Stimulated activated CD8-positive, alpha-beta memory T cell treated with anti-CD3 and anti-CD28 coated beads, Interleukin-4, amount 100 ng/mL, for 4 hours (primary cell): ENCODE measurements at places on chromosomes 4 and X.

DNA sequence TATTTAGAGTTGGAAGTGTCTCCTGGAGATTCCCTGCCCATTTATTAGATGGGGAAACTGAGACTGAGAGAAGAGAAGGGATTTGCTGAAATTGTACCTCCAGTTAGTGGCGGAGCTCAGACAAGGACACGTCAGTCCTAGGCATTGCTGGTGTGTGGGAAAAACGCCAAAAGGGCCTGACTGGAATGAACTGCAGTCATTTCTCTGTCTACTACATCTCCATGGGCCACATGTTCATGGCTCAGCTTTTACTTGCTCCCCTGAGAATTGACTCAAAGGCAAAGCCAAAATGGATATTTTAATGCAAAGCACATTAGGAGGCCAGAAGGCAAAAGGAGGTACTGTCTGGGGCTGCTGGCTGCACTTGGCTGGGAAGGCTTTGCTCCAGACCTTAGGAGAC is 3.9 kb downstream of the TFDP3 start:
- DNase-seq: no peak

DNA sequence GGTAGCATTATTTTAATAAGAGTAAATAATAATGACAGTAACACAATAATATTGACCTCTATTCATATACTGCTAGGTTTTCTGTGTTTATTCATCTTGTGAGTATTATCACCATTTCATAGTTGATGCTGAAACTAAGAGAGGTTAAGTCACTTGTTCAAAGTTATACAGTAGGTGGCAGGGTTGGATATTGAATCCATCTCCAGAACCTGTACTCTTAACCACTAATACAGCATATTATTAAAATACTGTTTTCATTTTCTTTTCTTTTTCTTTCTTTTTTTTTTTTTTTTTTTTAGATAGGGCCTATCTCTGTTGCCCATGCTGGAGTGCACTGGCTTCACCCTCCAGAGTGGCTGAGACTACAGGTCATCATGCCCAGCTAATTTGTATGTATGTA is 7.1 kb upstream of the ELF2 start:
- no peak for DNase-seq

GRCh38 chr4:84263415-84263814 is 235.7 kb downstream of the NKX6-1 start:
- no peak for DNase-seq

GRCh38 chr4:148164557-148164956 is 277.7 kb downstream of the NR3C2 start:
- no peak for DNase-seq

DNA sequence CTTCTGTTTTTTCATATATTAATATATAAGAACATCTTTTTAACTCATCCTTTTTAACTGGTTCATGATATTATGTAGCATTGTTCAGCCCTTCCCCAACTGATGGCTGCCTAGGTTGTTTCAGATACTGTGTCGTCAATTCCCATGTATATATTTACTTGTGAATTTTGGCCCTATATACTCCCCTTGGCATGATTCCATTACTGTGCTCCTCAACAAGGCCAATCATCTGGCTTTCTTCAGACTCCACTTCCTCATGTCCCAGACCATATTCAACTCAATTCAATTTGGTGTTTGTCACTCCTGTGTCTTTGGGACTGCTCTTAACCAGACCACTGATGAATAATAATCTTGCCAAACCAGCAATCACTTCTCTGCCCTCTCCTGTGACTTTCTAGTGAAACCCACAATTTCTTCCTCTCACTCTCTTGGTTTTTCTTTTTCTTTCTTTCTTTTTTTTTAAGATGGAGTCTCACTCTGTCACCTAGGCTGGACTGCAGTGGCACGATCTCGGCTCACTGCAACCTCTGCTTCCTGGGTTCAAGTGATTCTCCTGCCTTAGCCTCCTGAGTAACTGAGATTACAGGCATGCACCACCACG is 2.7 kb upstream of the WDR45 start:
- no peak for DNase-seq

- no peak for DNase-seq
Observed at GRCh38 chr4:87144356-87144755, 76.1 kb downstream of the KLHL8 start.

DNA sequence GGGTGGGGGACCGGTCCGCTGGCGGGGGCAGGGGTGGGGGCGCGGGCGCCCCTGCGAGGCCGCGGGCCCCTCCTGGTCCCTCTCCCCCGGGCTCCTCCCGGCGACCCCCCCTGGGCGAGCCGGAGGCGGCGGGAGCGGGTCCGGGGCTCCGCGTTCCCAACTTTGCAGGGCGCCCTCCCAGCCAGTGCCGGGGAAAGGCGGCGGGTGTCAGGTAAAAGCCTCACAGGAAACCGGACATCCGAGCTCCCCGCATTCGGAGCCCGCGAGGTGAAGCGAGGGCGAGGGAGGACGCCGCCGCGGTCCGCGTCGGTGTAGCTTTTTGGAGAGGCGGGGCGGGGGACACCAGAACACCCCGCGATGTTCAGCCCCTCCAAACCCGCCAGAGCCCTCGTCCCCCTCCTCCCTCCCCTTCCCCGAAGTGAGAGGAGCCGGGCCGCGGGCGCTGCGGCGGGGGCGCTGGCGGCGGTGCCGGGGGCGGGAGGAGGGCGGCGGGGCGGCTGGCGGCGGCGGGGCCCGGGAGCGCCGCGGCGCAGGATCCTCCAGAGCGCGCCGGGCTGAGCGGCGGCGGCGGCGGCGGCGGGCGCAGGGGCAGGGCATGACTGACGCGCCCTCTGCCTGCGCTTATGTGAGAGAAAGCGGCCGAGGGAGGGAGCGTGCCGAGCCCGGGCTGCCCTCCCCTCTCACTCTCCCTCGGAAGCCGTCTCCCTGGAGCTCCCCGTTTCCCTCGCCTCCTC is at the start of gene VEGFC:
VEGFC (minus strand) TSS at position 597 of the 734 bp plus-strand sequence. CDS start 611 bp downstream, outside the sequence.
- no peak for DNase-seq

- no peak for DNase-seq
Observed at GRCh38 chrX:110584083-110584482, 211.5 kb downstream of the CHRDL1 start.

GRCh38 chr4:134687646-134688628 is 486.3 kb upstream of the PABPC4L start:
- no peak for DNase-seq

- no peak for DNase-seq
Observed at GRCh38 chrX:112896051-112896450, 55.4 kb upstream of the AMOT start.

GRCh38 chr4:120232050-120232449 is 165.4 kb upstream of the MAD2L1 start:
- DNase-seq: no peak

DNA sequence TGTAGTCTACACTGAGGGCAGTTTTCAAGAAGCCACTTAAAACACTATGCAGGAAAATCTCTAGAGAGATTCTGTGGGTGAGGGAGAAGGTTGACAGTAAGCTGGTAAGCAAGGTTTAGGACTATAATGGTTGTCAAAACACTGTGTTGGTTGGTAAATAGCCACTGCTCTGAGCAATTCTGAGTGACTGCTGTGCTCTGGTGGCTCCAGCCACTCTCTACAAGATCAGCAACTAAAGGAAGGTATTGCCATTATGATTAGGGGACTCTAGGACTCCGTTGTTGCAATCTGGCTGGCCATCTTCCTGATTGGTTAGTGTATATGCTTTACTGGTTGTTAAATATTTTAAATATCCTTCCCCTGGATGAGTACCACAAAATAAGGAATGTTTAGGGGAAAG is 5.5 kb upstream of the FAM47E start:
- no peak for DNase-seq

DNA sequence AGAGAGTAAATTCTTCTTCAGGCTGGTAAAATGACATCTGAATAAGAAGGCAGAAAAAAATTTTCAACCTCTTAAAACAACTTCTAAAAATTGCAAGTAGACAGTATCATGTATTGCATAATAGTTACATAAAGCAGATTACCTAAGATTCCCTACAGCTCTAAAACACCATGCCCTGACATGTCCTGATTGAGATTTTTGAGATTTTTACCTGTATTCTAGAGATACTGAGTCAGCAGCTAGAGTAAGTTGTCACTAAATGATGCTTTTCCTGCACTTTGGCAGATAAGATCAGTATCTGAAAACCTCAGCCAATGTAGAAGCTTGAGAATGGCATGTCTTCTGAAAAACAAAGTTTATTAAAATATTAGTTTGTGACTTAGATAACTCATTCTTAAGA is 713.6 kb downstream of the CCSER1 start:
- no peak for DNase-seq

GRCh38 chr4:99361268-99361898 is 8.8 kb upstream of the ADH1C start:
- no peak for DNase-seq

DNA sequence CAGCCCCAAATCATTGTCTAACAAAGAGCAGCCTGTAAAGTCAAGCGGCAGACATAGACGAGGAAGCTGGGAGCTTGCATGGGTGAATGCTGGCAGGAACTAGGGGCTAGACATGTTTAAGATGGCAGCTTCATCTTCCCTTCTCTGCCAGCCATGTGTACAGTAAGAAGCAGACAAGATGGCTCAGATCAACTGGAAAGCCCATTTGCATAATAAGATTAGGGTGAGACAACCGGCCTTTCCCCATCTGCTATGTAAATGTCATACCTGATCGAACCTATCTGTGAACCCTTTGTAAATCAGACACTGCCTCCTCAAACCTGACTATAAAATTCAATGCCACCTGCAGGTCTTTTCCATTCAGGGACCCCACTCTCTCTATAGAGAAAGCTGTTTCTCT is 22.8 kb upstream of the HADH start:
- no peak for DNase-seq

GRCh38 chrX:53190363-53190960 is 34.5 kb downstream of the KDM5C start:
- DNase-seq: no peak

DNA sequence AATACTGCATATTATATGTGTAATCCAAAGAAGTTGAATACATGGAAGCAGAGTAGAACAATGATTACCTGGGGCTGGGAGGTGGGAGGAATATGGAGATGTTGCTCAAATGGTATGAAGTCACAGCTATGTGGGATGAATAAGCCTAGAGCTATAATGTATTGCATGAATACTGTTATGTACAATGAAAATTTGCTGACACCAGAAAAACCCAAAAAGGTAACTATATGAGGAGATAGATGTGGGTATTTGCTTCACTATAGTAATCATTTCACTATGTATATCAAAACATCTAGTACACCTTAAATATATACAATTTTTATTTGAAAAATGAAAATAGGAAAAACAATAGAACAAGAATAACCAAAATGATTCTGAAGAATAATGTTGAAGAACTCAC is 11.2 kb downstream of the PAGE3 start:
- no peak for DNase-seq

DNA sequence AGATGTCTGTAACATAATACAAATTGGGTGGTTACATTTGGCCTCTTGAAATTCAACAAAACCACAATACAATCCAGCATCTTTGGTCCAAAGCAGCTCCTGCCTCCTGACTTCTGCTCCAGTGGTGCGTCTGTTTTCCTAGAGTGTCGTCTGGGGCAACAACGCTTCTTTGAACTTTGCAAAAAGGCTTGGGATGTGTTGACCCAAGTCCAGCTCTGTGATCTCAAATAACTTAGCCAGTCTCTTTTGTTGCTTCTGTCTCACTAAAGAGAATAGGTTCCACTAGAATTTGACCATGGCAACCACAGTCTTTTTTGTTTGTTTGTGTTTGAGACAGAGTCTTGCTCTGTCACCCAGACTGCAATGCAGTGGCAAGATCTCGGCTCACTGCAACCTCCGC is 324.0 kb downstream of the DHRSX start:
- no peak for DNase-seq

GRCh38 chr4:96729641-96730040 is 889.7 kb downstream of the PDHA2 start:
- no peak for DNase-seq

GRCh38 chrX:52977953-52978352 is 19.6 kb upstream of the FAM156A start:
- DNase-seq: no peak

GRCh38 chr4:72094059-72094797 is 62.4 kb downstream of the NPFFR2 start:
- DNase-seq: no peak

GRCh38 chrX:74343343-74344279 is 39.6 kb downstream of the ZCCHC13 start:
- DNase-seq: no peak

GRCh38 chr4:148901075-148901705 is 459.0 kb upstream of the NR3C2 start:
- no peak for DNase-seq

DNA sequence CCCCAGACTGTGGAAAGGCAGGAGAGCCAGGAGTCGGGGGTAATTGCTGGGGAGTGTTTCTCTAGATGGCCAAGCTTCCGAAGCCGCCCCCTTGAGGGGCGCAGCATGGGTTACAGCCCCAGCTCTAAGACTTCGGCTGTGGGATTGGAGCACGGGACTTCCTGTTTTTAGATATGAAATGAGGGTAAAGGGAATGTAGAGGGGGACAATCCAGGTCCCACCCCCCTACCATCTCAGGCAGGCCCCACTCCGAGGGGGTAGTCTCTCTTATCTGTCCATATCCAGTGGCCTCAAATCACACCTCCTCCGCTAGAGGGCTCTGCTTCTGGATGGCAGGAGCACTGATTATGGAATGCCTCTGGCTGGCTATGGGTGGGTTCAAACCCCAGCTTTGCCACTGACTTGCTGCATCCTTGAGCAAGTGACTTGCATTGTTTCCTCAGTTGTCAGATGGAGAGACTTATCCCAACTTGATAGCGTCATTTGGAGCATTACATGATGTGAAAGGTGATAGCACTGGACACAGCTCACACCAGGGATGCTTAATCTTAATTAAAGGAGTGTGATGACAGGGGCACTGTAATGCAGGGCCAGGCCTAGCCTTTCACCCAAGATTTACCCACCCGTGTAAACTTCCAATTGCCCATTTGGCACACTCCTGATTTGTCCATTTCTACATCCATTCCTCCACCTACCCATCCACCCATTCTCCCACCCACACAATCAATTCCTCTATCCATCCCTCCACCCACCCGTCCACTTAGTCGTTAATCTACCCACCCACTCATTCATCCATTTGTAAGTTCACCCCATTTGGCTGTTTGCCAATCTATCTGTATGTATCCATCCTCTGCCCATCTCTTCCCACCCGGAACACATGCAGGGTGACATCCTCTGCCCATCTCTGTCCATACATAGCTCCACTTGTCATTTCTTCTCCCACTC is 848 bp upstream of the KCND1 start:
- no peak for DNase-seq

DNA sequence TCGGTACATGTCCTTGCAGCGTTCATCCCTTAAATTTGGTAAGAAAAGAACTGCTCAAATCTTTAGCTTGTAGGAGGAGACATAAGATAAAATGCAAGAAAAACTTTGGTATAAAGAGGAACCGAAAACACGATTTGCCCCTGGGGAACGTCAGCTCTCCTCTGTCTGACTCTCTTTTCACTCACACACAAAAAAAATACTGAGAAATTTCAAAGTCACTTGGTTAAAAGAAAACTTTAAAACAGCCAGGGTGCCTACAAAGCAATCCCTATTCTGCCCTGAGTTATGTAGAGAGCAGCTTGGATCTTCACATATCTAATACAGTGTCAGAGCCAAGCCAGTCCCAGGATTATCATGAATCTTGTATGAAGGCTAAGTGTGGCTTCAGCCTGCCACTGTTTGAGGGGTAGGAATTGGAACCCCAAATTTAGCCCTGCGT is 248.5 kb upstream of the CXXC4 start:
- DNase-seq: no peak
